CD4-positive, alpha-beta T cell treated with Interleukin-10 for 1 hour (primary cell): ENCODE measurements at places on chromosomes 4 and X.
A peak's percentile ranks its signal among the peaks of the same experiment; 100 is the strongest.

- DNase-seq: no peak
Measured at GRCh38 chr4:126028876-126029275, 714.1 kb downstream of the FAT4 start.

DNA sequence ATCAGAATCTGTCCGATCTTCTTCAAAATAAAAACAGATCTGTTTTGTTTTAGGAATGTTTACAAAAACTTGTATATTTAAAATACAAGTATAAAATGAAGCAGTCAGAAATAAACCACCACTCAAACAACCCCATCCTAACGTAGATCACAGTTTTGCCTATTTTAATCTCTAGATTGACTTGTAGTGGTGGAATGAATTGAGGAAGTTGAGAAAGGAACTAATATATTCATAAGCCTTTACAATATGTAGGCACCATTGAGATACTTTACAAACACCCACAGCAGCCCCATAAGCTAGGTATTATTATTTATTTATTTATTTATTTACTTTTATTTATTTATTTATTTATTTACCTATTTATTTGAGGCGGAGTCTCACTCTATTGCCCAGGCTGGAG, 52.3 kb upstream of the KLF3 start:
- no peak for DNase-seq

DNA sequence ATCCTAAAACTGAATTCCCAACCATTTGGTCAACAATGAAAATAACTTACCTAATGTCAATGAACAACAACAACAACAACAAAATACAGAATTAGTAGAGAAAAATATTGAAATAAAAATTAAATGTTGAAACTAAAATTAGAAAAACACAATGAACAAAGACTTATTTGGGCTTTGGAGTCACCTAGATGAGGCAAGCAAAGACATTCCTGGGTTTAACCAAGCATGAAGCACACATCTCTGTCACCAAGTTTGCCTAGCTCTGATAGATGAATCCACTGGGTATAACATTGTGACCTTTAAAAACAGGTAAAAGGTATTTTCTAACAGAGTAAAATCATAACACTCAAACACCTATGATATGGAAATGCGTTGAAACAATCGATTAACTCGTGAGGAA, 13.2 kb upstream of the SYTL5 start:
- DNase-seq: no peak

GRCh38 chrX:75118296-75118695, 37.8 kb downstream of the ABCB7 start:
- no peak for DNase-seq

GRCh38 chr4:114277690-114278089, 298.2 kb upstream of the ARSJ start:
- no peak for DNase-seq

DNA sequence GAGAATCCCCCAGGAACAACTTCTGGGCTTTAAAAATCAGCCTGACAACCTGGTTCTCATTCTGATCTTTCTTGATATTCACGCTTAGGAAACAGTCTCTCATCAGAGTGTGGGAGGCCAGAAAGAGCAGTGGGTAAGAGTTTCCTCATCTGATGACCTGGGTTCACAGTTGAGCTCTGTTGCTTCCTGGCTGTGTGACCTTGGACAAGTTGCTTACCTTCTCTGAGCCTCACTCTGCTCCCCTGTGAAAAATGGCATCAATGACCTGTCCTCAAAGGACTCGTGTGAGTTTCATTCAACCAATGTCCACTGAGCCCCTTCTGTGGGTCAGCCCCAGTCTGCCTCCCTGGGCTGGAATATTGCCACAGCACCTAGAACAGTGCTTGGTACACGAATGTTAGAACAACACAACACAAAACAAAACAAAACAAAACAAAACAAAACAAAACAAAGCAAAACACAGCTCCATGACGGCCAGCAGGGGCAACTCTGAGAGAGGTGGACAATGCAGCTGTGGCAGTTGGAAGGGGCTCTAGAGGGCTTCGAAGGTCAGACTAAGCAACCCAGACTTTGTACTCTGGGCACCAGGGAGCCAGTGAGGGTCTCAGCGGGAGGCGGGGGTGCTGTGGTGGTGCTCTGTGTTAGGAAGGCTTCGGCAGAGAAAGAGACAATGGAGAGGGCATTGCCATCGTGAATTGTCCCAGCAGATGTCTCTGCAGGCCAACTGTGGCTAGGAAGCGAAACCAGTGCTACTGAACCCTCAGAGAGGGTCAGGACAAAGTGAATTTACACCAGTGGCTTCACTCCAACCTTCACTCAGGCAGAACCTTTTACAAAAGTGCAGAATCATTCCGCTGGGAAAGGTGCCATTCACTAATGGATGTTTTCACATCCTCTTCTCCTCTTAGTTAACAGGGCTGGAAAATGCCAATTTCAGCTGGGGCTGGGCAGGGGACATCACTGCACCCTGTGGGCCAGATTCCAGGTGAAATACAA, 14.3 kb upstream of the C4orf50 start:
- DNase-seq: no peak

GRCh38 chr4:137451172-137451825, 81.0 kb downstream of the PCDH18 start:
- DNase-seq: no peak

DNA sequence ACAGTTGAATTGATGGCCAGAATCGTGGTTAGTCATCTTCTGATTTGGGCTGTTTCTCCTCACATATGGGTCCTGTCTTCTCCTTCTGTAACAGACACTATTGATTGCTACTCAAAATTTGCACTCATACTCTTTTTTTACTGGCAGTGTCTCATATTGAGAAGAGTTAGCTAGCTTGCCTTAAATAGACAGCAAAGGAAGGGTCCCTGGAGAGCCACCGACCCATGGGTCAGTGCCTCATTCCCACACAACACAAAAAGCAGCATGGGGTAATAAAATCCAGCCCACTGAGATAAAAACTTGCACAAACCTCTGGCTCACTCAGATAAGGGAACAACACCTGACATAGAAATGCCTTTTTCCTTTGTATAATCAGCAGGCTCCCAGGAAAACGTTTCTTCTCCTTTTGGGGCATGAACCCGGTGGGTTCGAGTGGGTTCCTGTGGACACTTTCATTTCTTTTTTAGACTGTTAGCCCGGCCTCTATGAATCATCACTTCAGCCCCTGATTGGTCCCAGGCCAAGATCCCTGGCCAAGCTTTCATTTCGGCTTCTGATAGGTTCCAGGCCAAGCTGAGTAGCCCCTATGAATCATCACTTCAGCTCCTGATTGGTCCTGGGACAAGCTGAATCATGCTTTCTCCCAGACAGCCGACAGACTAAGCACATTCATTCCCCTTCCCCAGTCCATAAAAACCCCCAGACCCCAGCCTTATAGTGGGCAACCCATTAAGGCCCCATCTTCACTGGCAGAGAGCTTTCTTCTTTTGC, 408.1 kb downstream of the DCAF12L2 start:
- no peak for DNase-seq

GRCh38 chr4:41506130-41506529, 31.8 kb upstream of the LIMCH1 start:
- DNase-seq: no peak

GRCh38 chrX:128897621-128898020, 625.7 kb downstream of the SMARCA1 start:
- DNase-seq: no peak

- no peak for DNase-seq
Measured at GRCh38 chr4:109495514-109495913, 61.9 kb downstream of the SEC24B start.

GRCh38 chrX:97155816-97156215, 272.1 kb downstream of the RPA4 start:
- no peak for DNase-seq

DNA sequence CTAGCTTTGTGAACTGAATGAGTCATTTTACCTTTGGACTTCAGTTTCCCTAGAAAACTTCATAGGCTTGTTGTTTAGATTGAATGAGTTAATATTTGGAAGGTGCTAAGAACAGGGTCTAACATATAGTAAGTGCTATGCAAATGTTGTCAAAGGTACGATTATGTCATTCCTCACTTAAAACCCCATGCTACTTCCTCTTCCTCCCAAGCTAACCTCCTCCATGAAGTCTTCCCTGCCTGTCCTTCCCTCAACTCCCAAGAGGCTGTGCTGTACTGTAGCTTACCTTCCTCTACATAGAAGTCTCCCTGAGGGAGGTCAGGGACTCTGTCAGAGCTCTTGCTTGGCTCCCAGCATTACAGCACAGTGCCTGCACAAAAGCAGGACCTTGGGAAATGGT, 103.4 kb upstream of the PJA1 start:
- DNase-seq: no peak

GRCh38 chr4:88746206-88746605, 48.6 kb upstream of the NAP1L5 start:
- DNase-seq: no peak

DNA sequence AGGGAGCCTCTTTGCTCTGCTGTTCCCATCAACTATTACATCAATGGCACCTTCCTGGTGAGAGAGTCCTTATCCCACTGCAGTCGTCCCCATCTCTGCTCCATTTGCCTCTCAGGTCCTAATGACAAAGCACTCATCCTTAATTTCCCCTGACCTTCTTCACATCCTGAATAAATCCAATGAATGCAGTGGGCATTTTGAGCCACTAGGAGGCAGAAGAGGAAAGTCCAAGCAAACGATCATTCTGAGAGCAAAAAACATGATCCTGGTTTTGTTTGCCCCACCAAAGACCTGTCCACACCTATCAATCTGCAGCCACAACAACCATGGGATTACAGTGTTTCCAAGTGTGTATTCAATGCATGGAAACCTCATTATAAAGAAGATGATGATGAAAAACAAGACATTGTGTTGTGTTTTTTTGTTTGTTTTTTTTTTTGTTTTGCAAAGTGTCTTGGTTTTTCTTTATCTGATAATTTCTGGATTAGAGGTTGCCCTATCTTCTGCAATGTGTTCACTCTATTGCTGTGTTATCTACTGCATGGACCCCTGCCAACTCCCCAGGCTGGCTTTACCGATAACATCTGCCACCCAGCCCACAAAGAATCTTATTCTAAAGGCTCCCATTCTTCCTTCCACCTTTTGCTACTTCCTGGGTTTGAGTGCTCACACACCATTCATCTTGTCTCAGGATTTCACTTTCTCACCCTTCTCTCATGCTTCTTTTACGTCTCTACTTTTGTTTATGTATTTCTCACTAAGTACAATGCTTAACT, 207.2 kb downstream of the NLGN4X start:
- peak; percentile 2 for DNase-seq

DNA sequence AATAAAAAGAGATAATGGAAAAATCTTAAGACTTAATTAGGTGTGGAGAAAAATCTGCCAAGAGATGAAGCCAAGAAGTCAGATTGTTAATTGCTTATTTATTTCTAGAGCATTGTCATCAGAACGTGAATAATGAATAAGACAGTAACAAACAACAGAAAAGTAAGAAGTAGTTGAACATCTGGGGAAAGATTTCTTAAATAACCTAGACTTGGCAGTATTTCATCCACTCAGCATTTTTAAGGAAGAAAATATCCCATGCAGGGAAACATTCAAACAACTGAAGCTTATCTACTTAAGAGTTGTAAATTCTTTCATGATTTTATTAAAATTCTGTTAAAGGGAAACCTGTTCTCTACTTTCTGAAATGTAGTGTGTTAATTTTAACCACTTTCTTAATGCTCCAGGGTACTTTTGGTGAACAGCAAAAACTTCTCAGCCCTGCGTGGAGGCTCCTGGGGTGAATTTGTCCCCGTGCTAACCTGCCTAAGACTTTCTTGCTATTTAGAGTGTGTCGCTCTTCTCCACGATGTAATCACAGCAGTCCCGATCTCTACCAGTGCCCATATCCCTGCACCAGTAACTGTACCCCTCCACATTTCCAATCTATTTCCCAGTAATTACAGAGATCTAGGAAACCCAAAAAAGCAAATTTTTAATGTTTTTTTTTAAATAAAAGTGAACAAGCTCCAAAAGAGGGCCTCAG, 124.6 kb downstream of the CORIN start:
- no peak for DNase-seq
